ENCODE measurements at places on chromosomes 6 and 20. TPM values are rescaled to one million over a fixed set of nuclear protein-coding genes. Genes with fewer than 3 reads are reported as not detected.
A peak's percentile ranks its signal among the peaks of the same experiment; 100 is the strongest.

DNA sequence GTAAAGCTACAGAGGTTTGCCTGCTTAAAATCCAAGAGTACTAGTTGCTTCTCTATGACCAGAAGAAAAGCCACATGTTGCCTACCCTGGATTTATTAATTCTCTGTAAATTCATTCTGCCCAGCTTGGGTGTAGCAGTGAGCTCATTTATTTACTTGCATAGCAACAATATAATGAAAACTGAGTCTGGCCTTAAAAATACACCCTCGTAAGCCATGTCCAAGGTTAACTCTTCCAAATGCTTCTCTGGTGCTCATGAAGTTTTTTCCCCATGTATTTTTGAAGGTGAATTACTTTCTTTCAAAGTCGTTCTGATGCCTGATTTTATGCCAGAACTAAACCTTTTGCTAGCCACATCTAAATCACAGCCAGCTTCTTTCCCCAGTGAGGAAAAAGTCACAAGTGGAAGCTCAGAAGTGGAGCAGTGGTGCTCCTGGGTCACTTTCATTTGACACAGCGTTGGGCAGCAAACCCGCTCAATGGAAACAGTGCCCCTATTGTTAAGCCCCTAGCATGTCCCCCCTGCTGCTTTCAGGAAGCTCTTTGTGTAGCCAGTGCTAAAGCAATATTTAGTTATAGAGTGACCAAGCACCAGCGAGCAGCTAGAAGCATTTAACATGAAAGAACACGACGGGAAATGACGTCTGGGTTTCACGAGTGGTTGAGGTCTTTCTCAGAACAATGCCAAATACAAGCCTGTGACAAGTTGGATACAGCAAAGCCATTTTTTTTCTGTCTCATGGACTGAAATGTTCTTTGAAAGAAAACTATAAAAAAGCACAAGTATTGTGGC, 29.8 kb downstream of the NEDD9 start:
- no peak for DNase-seq
- no peak overlapping the region for H3K27ac ChIP-seq
- peak overlapping the region; percentile 1 for H3K4me3 ChIP-seq
- peaks cover 35% of the 10 kb centered on the region for H3K4me1 ChIP-seq

DNA sequence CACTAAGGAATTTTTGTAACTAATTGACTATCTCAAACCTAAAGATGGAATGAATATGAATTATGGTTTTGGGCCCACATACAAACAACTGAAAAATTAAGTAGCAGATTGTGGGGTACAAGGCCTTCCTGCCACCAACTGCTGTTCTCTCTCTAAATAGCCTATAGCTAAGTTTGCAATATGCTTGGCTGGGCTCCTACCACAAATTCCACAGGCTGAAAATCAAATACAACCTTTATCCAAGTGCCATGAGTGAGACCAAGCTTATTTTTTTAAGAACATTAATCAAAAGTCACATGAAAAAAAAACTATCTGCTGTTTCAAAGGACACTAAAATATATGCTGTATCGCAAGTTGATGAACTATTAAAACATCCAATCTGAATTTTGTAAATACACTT, 52.1 kb downstream of the TENT5A start:
- H3K27me3 ChIP-seq = no peaks in the 10 kb centered on the region
- no peaks in the 10 kb centered on the region for H3K4me1 ChIP-seq
- DNase-seq = no peak
- no peaks in the 10 kb centered on the region for H3K36me3 ChIP-seq

DNA sequence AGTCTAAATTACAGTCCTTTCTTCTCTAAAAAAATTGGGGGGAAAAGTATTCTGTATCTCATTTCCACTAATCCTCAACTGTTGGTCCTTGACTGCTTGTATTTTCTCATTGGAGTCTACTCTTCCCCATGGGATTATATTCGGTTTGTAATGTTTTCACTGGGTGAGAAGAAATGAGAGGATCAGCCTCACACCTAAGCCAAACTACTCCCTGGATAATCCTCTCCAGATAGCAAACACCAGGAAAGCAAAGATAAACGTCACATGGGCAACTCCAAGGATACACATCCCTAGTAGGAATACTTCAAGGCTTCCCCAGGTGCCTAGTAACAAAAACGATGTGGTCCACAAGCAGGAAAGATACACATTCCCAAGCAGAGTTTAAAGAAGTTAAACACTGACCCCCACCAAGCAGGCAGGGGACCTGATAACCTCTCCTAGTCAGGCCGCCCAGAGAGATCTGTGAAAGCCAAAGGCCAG, 53.9 kb upstream of the SOX4 start:
- H3K27me3 ChIP-seq = no peaks in the 10 kb centered on the region
- no peaks in the 10 kb centered on the region for H3K36me3 ChIP-seq
- no peak overlapping the region for H3K27ac ChIP-seq
- no peaks in the 10 kb centered on the region for H3K4me1 ChIP-seq

GRCh38 chr6:76220805-76221204, 148.3 kb upstream of the IMPG1 start:
- no peak overlapping the region for H3K27ac ChIP-seq
- no peaks in the 10 kb centered on the region for H3K27me3 ChIP-seq
- no peaks in the 10 kb centered on the region for H3K4me1 ChIP-seq
- no peak for DNase-seq
- H3K4me3 ChIP-seq = no peak overlapping the region
- H3K36me3 ChIP-seq = no peaks in the 10 kb centered on the region

GRCh38 chr6:93183531-93183972, 235.8 kb downstream of the EPHA7 start:
- H3K27ac ChIP-seq = no peak overlapping the region
- H3K27me3 ChIP-seq = no peaks in the 10 kb centered on the region
- no peak for DNase-seq
- no peaks in the 10 kb centered on the region for H3K4me1 ChIP-seq
- no peaks in the 10 kb centered on the region for H3K36me3 ChIP-seq

- no peaks in the 10 kb centered on the region for H3K36me3 ChIP-seq
- H3K4me1 ChIP-seq = no peaks in the 10 kb centered on the region
- DNase-seq = no peak
- no peak overlapping the region for H3K27ac ChIP-seq
- H3K4me3 ChIP-seq = no peak overlapping the region
Observed at GRCh38 chr20:22374678-22375590, 209.4 kb downstream of the FOXA2 start.

GRCh38 chr6:41551086-41551700, 5.0 kb downstream of the FOXP4 start:
- H3K4me3 ChIP-seq = no peak overlapping the region
- H3K36me3 ChIP-seq = no peaks in the 10 kb centered on the region
- no peak for DNase-seq
- H3K4me1 ChIP-seq = peaks cover 25% of the 10 kb centered on the region
- H3K27me3 ChIP-seq = peaks cover 6% of the 10 kb centered on the region

GRCh38 chr6:126682440-126682839, 342.5 kb downstream of the CENPW start:
- H3K4me3 ChIP-seq = no peak overlapping the region
- no peaks in the 10 kb centered on the region for H3K36me3 ChIP-seq
- H3K27me3 ChIP-seq = no peaks in the 10 kb centered on the region
- DNase-seq = no peak
- no peaks in the 10 kb centered on the region for H3K4me1 ChIP-seq
- H3K27ac ChIP-seq = no peak overlapping the region

DNA sequence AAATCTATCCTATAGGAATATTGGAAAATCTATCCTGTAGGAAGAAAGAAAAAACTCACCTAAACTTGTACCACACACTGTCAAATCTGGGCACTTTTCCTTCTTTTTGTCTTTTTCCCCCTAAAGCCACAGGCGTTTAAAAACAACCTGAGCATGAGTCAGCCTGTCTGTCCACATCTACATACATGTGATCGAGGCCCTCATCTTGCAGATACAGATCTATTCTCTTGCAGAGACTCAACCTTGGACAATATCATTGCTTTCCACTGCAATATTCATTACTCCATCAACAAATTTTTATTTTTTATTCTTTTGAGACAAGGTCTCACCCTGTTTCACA, 95.9 kb upstream of the IYD start:
- peaks cover 3% of the 10 kb centered on the region for H3K27me3 ChIP-seq
- H3K4me3 ChIP-seq = no peak overlapping the region
- no peak for DNase-seq
- no peaks in the 10 kb centered on the region for H3K4me1 ChIP-seq
- H3K27ac ChIP-seq = no peak overlapping the region

DNA sequence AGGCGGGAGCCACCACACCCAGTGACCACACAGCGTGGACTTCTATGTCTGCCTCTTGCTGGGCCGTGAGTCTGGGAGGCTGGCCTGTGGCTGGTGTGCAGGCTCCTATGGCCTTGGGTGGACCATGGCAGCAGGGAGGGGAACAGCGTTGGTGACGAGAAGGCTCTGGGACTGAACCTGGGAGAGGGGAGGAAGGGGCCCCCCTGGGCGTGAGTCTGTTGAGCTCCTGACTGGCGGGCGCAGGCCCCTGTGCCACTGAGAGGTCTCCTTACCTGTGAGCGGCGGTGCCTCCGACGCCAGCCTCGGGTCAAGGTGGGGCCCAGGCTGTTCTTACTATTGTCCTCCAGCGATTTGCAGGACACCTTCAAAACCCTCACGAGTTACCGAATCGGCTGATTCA, 12.8 kb upstream of the HELZ2 start:
- H3K36me3 ChIP-seq = peaks cover 17% of the 10 kb centered on the region
- H3K4me1 ChIP-seq = no peaks in the 10 kb centered on the region
- H3K27me3 ChIP-seq = no peaks in the 10 kb centered on the region
- H3K4me3 ChIP-seq = no peak overlapping the region

GRCh38 chr6:157921685-157922367, 59.8 kb upstream of the SYNJ2 start:
- H3K27me3 ChIP-seq = no peaks in the 10 kb centered on the region
- H3K4me3 ChIP-seq = no peak overlapping the region
- H3K36me3 ChIP-seq = peaks cover 44% of the 10 kb centered on the region
- DNase-seq = no peak
- H3K27ac ChIP-seq = no peak overlapping the region

GRCh38 chr20:54207053-54207742, 689 bp upstream of the PFDN4 start:
- peaks cover 22% of the 10 kb centered on the region for H3K4me1 ChIP-seq
- peak overlapping the region; percentile 90 for H3K4me3 ChIP-seq
- peak overlapping the region; percentile 87 for H3K27ac ChIP-seq

DNA sequence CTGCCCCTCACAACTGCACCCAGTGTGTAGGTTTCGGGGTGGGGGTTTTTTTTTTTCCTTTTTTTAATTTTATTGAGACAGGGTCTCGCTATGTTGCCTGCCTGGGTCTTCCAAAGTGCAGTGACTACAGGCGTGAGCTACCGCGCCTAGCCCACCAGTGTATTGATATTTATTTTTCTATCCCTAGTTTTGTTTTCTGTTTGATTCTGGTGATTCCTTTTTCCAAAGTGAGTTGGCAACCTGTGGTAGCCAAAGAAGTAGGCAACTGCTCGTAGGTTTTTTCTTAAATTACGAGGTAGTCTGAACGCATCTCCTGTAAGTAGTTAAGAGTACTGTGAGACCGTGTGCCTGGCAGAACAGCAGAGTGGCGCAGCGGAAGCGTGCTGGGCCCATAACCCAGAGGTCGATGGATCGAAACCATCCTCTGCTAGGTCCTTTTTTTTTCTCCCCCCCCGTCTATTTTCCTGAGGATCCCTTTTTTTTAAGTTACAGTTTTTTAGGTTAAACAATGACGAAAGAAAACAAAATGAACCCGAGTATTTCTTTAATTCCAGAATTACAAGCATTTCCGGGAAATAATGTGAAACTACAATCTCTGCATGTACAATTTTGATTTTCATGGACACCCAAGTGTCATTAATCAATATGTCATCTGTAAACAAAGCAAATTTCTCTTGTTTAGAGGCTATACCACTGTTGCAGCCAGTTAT, 78.7 kb upstream of the BTN3A2 start:
- no peaks in the 10 kb centered on the region for H3K27me3 ChIP-seq
- DNase-seq = peak; percentile 66
- peaks cover 28% of the 10 kb centered on the region for H3K4me1 ChIP-seq
- no peaks in the 10 kb centered on the region for H3K36me3 ChIP-seq

GRCh38 chr6:122722746-122723145, 56.8 kb upstream of the FABP7 start:
- DNase-seq = no peak
- no peaks in the 10 kb centered on the region for H3K36me3 ChIP-seq
- H3K27ac ChIP-seq = no peak overlapping the region
- no peak overlapping the region for H3K4me3 ChIP-seq
- no peaks in the 10 kb centered on the region for H3K27me3 ChIP-seq

- no peak overlapping the region for H3K4me3 ChIP-seq
- H3K27me3 ChIP-seq = peaks cover 4% of the 10 kb centered on the region
- H3K4me1 ChIP-seq = no peaks in the 10 kb centered on the region
- no peak overlapping the region for H3K27ac ChIP-seq
- no peak for DNase-seq
Observed at GRCh38 chr6:148217921-148218320, 124.7 kb upstream of the SASH1 start.

DNA sequence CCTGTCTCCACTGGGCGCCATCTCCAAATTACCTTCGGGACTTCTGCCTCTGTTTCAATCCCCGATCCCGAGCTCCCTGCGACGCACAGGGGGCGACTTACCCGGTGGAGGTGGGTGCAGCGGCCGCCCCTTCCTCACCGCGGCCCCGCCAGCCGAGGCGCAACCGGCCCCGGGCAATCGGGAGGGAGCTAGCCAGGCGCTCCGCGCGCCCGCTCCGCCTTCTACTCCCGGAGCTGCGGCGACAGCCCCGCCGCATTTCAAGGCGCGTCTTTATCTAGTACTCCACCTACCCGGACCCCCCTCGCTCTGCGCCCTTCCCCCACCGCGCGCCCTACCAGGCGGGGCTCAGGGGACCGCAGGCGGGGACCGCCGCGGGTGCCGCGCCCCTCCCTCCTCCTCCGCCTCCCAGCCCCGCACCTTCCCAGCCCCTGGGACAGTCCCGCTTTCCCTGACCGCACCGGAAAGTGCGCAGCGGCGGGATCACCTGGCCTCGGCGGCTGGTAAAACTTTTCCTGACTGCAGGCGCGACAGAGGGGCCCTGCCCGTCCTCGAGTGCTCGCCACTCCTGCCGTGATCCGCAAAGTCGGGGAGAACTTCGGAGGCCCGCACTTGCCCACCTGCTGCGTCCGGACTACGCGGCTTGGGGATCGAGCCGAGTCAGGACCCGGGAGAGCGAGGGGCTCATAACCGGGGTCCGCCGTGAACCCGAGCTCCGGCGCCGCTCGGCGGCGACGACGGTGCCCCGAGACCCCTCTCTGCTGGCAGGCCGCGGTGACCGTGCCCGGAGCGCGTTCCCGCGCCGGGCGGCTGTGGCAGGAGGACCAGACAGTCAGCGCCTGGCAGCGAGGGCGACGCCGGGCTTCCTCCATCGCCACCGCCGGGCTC, 8.0 kb upstream of the NKX2-2 start:
- H3K4me1 ChIP-seq = peaks cover 43% of the 10 kb centered on the region
- no peak overlapping the region for H3K27ac ChIP-seq
- H3K36me3 ChIP-seq = no peaks in the 10 kb centered on the region
- no peak for DNase-seq
- H3K4me3 ChIP-seq = no peak overlapping the region
- H3K27me3 ChIP-seq = peaks cover 52% of the 10 kb centered on the region

Gene ULBP2
- 9.7 TPM for total RNA-seq

Gene SLC22A16
- total RNA-seq = 0.54 TPM

Gene LYRM2
- 21.8 TPM for total RNA-seq

Gene LCA5
- total RNA-seq = 0.30 TPM

Gene RSPO4
- total RNA-seq = 0.25 TPM

Gene OSER1
- 137 TPM for total RNA-seq

Gene CLDN20
- total RNA-seq = not detected

Gene ALDH8A1
- total RNA-seq = 4.4 TPM

Gene TRIM40
- total RNA-seq = 0.39 TPM
